Activated T-cell treated with anti-CD3 and anti-CD28 coated beads, Interleukin-2, amount 50 U/mL, for 72 hours (primary cell): ENCODE measurements at places on chromosomes 3 and 15.

GRCh38 chr3:8953313-8953712 lies 10.0 kb downstream of the RAD18 start:
- no peak overlapping the region for H3K27ac ChIP-seq
- no peak overlapping the region for H3K4me3 ChIP-seq
- peaks cover 20% of the 10 kb centered on the region for H3K36me3 ChIP-seq
- no peaks in the 10 kb centered on the region for H3K27me3 ChIP-seq

- H3K4me1 ChIP-seq = no peaks in the 10 kb centered on the region
- no peaks in the 10 kb centered on the region for H3K27me3 ChIP-seq
- H3K27ac ChIP-seq = no peak overlapping the region
- peaks cover 8% of the 10 kb centered on the region for H3K36me3 ChIP-seq
- no peak for DNase-seq
Observed at GRCh38 chr3:121443456-121443855, 102.3 kb downstream of the POLQ start.

- H3K4me3 ChIP-seq = no peak overlapping the region
- no peak overlapping the region for H3K27ac ChIP-seq
- H3K36me3 ChIP-seq = no peaks in the 10 kb centered on the region
- no peak for DNase-seq
- no peaks in the 10 kb centered on the region for H3K4me1 ChIP-seq
Observed at GRCh38 chr3:172918165-172918564, 167.6 kb downstream of the ECT2 start.

DNA sequence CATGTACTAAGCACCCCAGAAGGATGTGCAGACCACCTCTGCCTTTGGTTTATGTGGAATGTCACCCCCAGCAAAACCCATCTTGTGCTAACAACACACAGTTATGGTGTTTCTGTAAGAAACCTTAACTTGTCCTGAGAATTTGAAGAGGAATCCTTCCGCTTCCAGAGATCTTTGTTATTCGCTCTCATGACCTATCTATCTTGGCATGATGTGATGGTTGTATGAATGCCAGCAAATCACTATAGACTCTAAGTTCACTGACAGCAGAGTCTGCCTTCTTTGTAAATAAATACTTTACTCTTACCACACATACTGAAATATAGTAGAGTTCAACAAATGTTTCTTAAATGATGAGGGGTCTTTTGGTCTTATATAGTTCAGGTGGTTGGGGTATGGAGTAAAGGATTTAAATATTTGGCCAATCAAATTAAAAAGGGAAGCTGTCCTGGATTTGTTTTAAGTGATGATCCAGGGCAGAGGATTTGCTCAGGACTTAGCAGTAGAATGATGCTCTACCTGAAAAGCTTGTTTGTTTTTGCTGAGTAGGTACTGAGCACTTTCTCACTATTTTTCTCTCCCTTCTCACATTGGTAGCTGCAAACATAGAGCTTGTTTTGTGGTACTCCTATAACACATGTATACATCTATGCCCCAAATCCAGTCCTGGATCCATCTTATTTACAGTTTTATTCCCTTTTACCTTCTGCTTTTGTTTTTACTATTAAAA lies 27.9 kb upstream of the RTP1 start:
- no peaks in the 10 kb centered on the region for H3K27me3 ChIP-seq
- H3K36me3 ChIP-seq = no peaks in the 10 kb centered on the region
- no peak overlapping the region for H3K4me3 ChIP-seq
- no peak for DNase-seq
